ENCODE measurements at places on chromosomes 3 and 15. TPM values are rescaled to one million over a fixed set of nuclear protein-coding genes. Genes with fewer than 3 reads are reported as not detected.

DNA sequence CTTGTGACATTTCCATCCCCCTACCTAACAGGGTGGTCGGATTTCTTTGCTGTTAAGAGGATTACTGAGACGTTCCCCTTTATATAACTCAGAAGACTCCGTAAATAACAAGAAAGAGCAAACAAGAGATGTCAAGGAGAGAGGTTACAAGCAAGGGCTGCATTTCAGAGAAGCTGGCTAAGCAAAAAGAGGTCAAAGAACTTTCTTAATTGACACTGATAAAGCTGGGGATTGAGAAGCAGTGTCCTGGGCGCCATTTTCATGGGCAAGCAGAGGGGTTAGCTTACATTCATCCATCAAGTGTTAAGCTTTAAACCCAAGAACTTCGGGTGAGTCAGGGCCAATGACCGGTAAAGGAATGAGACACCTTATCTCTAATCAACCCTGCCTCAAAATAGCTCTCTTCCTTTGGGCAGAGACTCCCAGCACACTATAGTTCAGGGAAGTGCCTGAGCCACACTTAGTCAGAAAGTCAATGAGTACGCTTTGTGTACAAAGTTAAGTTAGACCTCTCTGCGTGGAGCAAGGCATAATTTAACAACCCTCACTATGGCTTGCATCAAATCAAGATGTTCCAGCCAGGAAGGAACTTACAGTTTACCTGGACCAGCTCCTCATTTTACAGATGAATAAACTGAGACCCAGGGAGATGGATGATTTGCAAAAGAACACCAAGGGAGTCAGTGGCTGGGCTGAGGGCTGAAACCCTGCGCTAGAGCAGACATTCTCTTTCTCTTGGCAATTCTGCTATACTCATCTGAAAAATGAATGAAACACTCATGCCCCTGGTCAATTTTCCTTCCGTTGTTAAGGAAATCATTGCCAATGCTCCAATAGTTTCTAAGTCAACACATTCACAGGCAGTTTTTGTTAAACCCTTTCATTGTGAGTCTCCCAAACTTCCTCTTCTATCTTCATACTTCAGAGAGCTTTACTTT lies 44.6 kb downstream of the CCNL1 start:
- DNase-seq, result no peak

GASK1A gene
- 1.0 TPM for total RNA-seq

PLSCR2 gene
- total RNA-seq, result not detected

DNA sequence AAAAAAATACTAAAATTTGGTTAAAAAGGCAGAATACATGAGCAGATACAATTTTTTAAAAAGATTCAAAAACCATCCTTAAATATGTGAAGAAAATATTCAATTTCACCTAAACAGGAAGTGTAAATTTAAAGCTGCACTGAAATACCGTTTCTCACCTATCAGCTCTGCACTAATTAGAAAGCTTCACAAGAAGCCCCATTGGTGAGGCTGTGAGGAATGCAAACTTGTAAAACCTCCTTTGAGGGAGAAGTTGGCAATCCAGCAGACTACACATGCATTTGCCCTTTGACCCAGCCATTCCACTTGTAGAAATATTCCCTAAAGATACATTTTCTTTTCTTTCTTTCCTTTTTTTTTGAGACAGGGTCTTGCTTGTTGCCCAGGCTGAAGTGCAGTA lies 18.8 kb downstream of the BLM start:
- DNase-seq, result no peak

- no peak for DNase-seq
Measured at GRCh38 chr3:71502066-71502625, 81.4 kb downstream of the FOXP1 start.

GPR149 gene
- not detected for total RNA-seq

- no peak for DNase-seq
Measured at GRCh38 chr3:194555175-194556062, 68.6 kb upstream of the ATP13A3 start.

NR2E3 gene
- total RNA-seq, result 0.59 TPM

Measured in HCT116 (cell line).